ENCODE measurements at places on chromosomes 7 and 10.
A peak's percentile ranks its signal among the peaks of the same experiment; 100 is the strongest.

DNA sequence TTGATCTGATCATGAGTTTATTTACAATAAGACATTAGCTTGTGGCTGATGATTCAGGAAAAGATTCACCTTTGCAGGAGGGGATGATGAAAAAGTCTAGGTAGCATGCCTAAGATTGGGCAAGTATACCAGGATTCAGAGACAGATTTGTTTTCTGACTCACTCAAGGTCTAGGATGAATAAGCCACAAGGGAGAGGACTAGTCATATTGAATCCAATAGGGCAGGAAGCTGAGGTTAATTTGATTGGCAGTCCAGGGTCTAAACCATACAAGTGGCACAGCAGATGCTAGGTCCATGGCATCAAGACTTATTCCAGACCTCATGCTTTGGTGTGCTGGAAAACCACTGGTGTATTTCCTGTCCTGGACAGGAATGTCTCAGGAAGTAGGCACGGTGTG lies 1133.4 kb downstream of the XPNPEP1 start:
- no peak for DNase-seq

GRCh38 chr7:98394377-98394836 lies 6.5 kb downstream of the BAIAP2L1 start:
- peak; percentile 55 for DNase-seq

DNA sequence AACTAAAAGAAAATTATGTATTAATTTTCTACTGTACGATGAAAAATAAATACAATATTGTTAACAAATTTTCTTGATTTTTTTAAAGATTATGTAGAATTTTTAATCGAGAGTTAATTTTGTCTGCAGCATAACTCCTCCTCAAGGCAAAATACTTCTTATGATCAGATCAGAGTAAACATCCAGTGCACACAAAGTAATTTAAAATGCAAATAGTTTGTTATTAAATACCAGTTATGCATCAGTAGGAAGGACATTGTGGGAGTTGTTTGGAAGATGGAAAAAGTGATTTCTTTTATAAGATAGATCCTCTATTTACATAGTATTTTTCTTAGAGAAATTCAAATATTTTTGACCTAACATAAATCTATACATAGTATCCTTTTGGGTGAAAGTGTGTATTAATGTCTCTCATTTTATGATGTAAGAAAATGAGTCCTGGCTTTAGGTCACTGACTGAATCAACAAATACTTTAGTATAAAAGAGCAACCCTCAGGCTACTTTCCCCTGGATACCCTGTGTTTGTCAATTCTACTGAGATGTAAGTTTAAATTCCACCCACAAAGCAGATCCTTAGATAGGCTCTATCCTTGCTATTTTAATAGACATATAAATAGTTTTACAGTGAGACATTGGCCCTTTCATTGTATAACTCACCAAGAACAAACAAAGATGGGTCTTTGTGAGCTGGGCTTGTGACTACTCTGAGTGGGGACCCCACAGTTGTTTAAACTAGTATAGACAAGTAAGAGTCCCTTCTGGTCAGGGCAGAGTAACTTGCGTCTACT lies 1133.7 kb downstream of the GATA3 start:
- DNase-seq: no peak

DNA sequence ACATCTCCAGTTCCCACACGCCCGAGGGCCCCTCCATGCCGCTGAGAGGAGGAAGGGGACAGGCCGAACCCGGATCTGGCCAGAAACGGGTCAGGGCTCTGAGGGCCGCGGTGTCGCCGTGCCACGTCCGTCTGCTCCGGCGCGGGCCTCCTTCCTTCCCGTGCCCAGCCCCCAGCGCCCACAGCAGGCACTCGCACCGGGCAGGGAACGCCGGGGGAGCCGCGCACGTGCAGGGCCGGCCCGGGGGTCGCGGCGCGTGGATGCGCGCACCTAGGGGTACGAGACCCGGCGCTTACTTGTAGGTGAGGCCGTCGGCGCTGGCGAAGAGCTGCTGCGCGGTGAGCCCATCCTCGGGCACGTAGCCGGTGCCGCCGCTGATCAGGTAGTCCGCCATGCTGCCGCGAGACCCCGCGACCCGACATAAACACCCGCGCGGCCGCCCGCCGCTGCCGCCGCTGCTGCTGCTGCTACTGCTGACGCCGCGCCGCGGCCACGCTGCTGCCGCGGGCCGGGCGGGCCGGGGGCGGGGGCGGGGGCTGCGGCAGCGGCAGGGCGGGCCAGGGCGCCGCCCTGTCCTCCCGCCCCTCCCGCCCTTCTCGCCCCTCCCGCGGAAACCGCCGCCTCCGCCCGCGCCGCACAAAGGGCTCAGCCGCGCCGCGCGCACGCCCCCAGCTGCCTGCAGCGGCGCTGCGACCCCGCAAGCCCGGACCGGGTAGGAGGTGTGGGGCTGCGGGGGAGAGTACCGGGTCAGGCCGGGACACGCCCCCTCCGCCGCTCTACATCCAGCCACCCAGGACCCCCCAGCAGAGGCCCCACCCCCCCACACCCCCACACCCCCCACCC lies 4.1 kb downstream of the IMPDH1 start:
- DNase-seq: no peak

All from AG04450 (cell line).